Glutamatergic neuron (in vitro differentiated cells): ENCODE measurements at places on chromosomes 6 and 20.

DNA sequence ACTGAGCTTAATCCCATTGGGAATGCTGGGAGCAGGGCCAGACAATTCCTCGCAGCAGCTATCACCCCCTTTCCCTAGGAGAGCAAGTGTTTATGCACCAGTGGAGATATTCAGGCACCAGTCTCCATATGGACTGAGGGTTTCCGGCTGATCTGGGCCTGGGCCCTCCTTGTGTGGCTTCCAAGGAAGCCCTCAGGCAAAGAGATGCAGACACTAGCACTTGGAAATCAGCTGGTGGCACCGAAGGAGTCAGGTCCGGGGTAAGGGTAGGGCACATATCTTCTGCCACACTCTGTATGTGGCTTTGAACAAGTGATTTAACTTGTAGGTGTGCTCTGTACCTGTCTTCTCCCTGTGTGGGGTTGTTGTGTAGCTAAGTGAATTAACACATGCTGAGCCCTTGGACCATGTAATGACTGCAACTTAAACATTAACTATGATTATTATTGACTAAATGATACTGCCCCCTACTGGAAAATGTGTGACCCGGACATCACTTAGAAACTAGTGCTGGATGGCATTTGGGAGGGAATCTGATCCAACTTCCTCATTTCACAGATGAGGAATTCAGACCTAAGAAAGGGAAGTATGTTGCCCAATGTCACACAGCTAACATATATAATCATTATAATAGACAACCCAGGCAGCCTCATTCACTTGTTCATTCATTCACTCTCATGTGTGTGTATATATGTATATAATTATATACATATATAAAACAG lies 19.3 kb upstream of the WFDC2 start:
- no peak for DNase-seq

DNA sequence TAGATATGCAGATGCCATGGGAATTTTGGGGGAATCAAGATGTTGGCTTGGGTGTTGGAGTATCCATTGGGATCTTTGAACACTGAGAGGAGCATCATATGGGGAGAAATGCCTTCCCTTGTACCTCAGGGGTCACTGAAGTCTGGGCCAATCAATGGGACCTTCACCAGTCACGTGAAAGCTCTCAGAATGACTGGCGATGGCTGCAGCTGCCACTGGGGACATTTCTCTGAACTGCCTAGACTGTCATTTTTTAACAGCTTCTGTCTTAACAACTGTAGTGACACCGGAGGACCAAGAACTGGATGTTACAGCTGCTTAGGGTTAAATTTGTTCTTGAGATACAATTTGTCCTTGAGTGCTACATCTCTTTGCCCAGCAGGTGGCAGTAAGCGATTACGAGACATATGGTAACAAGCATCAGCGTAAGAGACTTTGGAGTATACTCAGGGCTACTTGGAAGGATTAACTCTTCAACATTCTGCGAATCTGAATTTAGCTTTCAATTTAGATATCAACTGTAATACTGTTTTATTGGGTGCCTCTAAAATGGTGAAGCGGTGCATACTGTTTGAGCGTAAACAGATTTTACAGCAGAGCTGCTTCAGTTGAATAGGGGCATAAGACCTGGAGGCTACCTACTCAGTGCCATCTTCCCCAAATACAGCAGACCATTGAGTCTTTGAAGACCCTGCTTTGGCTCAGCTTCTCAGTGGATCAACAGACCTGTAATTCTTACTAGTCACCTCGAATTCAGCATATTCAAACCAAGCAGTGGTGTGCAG lies 36.0 kb downstream of the CCN2 start:
- peak; percentile 55 for DNase-seq

DNA sequence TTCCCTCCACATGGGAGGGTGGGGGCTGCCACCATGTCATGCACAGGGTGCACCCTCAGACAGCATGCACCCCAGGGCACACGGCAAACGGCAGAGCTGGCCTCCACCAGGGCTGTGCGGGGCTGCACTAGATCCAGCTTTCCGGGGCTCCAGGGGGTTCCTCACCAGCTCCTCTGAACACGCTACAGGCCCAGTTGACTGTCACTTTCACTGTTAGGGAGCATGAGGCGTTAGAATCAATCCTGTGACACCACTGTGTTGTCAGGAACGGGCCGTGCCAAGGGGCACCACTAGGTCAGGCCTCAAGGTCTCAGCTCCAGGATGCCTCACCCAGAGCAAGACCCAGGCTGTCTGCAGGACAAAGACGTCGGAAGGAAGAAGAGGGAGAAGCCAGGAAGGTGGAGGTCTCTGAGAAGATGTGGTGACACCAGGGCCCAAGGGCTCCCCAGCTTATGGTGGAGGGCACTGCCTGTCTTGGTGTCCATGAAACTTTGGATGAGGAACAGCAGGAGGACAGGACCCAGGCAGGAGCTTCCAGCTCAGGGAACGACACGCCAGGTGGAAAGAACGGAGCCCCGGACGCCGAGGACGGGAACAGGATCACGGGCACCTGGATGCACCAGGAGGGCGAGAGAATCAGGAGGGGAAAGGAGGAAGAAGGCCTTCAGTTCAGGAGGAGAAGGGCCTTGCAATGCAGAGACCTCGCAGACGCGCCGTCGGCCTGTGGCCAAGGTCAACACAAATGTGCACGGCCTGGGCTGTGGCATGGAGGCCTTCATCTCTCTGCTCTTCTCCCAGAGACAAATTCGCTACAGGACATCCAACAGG lies 49.5 kb downstream of the YTHDF1 start:
- peak; percentile 9 for DNase-seq

- DNase-seq: no peak
These were observed 177.8 kb upstream of the TAB2 start for GRCh38 chr6:149139782-149140136.

DNA sequence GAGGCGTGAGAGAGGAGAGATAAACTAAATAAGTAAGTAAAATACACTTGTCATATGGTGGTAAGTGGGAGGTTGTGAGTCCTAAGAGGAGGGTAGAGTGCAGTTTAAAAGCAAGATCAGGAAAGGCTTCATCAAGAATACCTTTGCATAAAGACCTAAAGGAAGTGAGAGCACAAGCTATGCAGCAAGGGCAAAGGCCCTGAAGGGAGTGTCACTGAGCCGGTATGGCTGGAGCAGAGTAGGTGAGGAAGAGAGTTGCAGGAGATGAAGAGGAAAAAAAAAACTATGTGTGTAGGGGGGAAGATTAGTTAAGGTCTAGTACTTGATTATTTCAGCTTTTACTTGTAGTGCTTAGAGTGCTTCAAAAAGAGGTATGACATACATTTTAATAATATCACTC lies 11.0 kb downstream of the DNAAF9 start:
- no peak for DNase-seq

GRCh38 chr6:148523048-148523447 lies 180.4 kb downstream of the SASH1 start:
- DNase-seq: no peak

- DNase-seq: peak; percentile 63
These were observed 1055.1 kb upstream of the GJE1 start for GRCh38 chr6:141077355-141078333.

GRCh38 chr20:41141153-41141815 lies 3.9 kb downstream of the PLCG1 start:
- DNase-seq: no peak

DNA sequence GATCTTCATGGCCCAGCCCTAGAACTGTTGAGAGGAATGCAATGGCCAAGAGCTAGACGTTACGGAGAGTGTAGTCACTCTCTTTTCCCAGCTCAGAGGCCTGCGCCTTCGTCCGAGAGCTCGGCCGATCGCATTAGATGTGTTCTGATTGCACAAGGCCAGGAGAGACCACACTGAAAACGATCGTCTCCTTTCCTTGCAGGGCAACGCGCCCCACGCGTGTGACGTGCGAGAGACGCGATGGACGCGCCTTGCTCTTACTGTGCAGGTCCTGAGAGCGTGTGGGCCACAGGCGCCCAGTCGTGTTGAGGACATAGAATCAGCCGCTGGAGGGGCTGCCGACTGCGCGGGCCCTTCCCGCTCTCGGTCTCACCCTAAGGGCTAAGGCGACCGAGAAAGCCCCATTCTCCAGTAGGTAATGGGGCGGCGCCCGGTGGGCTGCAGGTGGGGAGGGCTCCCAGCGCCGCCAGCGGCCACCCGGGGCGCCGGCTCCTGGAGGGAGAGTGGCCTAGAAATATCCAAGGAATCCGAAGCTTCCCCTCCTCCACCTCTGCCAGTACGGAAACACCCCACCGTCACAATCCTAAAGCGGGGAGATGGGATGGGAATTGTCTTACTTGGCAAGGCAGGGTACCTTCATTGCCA lies 26.9 kb downstream of the TFAP2B start:
- peak; percentile 32 for DNase-seq

DNA sequence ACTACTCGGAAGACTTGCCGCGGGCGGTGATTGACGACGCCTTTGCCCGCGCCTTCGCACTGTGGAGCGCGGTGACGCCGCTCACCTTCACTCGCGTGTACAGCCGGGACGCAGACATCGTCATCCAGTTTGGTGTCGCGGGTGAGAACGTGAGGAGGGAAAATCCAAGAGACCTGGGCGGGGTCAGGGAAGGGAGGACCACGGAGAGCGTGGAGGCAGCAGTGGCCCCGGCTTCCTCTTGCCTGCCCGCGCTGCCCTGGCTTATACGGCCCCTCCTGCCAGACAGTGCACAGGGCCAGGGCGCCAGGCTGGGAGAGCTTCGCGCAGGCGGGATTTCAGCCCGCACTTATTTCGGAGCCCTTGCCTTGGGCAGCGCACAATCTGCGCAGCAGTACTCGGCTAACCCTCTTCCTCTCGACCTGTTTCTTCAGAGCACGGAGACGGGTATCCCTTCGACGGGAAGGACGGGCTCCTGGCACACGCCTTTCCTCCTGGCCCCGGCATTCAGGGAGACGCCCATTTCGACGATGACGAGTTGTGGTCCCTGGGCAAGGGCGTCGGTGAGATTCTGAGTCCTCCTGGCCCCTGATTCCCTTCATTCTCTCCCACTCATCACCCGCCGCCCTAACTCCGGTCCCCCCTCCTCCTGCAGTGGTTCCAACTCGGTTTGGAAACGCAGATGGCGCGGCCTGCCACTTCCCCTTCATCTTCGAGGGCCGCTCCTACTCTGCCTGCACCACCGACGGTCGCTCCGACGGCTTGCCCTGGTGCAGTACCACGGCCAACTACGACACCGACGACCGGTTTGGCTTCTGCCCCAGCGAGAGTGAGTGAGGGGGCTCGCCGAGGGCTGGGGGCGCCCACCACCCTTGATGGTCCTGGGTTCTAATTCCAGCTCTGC lies 2.0 kb downstream of the MMP9 start:
- DNase-seq: no peak

DNA sequence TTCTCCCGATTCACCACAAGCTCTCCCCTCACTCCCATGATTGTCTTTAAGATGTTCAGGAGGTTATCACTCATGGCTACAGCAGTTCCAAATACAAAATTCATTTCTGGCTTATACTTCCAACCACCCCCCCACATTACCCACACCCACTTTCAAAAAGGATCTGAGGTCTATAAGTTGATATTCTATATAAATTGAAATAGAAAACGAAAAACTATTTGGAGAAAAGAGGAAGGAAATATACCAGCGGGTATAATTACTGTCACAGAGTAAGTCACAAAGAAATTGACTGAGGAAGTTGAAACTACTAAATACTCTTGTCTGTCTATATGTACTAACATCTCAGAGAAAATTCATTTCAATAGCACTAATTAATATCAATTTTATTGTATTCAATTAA lies 112.7 kb upstream of the TNFAIP3 start:
- no peak for DNase-seq

DNA sequence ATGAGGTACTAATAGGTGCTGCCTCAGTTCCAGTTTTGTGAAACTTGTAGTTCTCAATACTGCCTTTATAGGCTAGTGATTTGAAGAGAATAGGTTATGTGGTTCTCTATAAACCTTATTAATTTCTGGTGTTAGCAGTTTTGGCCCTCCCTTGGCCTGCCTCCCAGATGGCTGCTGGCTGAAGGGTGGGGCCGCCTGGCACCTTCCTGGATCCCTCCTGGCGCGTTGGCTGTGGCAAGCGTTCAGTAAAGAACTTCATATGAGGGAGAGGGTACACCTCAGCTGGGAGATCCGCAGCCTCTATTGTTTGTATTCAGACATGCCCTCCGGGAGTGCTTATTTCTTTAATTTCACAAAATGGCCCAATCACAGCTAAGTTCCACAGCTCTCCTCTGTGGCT lies 51.9 kb downstream of the FAM120B start:
- no peak for DNase-seq

GRCh38 chr20:58714923-58715351 lies 22.3 kb downstream of the NPEPL1 start:
- no peak for DNase-seq

GRCh38 chr6:17278289-17279063 lies 2.7 kb upstream of the RBM24 start:
- DNase-seq: no peak

DNA sequence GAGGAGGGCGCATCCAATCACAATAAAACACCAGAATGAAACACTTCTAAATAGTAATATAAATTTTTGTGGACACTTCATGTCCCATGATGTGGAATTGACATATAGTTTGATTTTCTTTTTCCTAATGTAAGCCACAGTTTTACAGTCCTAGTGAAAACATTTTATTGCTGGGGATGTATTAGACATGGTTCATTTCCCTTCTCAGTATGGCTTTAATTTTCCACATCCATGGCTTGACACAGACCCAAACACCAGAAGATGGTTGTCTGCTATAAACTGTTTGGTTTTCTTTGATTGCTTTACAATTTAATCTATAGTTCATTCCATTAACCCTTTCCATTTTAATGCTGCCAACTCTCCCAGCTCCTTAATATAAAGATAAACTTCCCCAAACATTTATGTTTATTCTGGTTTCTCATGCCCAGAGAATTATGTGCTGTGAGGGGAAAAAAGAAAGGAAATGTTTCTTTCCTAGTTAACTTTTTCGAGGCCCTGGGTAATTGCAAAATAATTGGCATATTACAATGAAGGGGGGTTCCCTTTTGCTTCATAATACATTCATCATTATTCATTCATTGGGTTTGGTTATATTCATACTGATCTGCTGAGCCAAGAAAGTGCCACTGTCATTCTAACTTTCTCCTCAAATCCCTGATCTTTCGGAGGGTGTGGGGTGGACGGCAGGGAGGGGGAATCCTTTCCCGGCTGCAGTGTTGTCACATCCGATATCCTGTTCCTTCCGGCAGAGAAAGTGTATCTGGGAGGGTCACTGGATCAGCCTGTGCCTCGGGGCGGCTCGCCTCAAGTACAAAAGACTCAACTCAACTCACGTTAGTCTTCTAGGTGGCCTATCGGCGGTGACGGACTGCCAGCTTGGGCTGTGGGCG lies 127.6 kb upstream of the TFAP2D start:
- DNase-seq: no peak

GRCh38 chr6:39599341-39599740 lies 125.9 kb downstream of the KIF6 start:
- no peak for DNase-seq
